ENCODE measurements at places on chromosomes 13 and 19. TPM values are rescaled to one million over a fixed set of nuclear protein-coding genes. Genes with fewer than 3 reads are reported as not detected.
A peak's percentile ranks its signal among the peaks of the same experiment; 100 is the strongest.

DNA sequence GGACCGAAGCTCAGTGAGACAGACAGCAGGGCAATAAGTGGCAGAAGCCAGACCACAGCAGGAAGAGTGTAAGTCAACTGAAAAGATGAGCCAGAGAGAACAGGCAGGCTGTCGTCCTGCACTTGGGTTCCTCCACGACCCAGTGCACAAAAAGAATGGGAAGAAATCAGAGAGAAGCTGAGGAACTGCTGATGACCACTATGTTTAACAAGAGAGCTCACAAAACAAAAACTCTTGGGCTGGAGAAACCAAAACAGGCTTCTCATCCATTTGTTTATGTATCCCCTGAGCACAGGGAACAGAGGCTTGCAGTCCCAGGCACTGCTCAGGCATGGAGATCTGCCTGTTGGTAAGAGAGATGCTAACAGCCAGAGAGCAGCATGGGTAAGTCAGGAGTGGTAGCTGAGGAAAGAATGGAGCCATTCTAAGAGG, 14.0 kb downstream of the AKAP8L start:
- peaks cover 22% of the 10 kb centered on the region for H3K4me1 ChIP-seq
- H3K36me3 ChIP-seq = no peaks in the 10 kb centered on the region
- no peaks in the 10 kb centered on the region for H3K27me3 ChIP-seq
- H3K4me3 ChIP-seq = no peak overlapping the region
- DNase-seq = no peak
- H3K27ac ChIP-seq = peak overlapping the region; percentile 76

DNA sequence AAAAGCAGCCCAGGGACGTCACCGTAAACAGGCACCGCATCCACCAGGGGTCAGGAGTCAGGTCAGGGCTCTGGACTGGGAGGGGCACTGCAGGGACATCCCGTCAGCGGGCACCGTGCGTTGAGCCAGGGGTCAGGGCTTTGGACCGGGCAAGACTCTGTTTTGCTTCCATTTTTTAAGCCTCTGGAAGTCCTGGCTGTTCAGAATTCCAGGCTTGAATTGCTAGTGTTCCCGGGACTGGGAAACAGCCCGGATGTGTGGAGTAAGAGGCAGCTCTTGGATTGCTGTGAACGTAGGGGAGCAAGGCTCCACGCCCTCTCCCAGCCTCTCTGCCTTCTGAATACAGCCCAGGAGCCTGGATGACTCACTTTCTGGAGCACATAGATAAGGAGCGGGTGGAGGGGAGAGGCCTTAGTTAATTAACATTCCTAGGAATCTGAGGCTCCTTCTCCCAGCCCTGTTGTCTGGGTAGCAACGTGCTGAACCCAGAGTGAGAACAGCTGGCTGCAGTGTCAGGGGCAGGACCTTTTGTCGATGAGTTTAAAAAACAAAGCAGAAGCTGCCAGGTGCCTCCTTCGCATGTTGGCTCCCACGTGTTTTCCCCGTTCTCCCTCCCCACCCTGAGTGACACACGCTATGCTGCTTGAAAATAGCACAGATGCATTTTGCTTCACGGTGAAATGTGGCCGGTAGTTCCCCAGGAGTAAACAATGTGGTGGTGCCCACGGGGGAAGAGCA, 21.9 kb downstream of the ATP11A start:
- H3K4me3 ChIP-seq = peak overlapping the region; percentile 14
- H3K36me3 ChIP-seq = no peaks in the 10 kb centered on the region
- peak; percentile 98 for DNase-seq

DNA sequence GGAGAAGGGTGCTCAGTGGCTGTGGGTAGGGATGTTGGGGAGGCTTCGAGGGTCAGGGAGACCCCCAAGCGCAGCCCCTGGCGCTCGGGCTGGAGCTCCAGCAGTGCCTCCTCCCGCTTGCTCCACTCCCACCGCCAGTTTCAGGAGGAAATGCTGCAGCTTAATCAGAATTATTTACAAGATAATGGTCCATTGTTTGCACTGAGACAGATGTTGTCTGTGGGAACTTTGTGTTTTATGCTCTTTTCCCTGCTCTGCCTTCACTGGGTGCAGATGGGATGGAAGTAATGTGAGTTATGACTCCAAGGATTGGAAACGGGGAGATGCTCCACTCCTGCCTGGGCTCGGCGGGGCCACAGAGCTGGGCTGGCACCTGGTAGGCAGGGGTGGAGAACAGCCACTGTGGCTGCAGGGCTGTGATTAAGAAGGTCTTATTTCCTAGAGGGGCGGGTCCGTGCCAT, 192.4 kb downstream of the ZNF536 start:
- H3K4me3 ChIP-seq = no peak overlapping the region
- no peaks in the 10 kb centered on the region for H3K36me3 ChIP-seq
- H3K4me1 ChIP-seq = no peaks in the 10 kb centered on the region
- DNase-seq = no peak
- H3K27ac ChIP-seq = no peak overlapping the region

ZNF415 gene
- 10.0 TPM for total RNA-seq

GPR4 gene
- total RNA-seq = 7.7 TPM

Data from uterus (tissue), 4 donors.